Large intestine (tissue), 12 donors: ENCODE measurements at places on chromosomes 3 and 15.

DNA sequence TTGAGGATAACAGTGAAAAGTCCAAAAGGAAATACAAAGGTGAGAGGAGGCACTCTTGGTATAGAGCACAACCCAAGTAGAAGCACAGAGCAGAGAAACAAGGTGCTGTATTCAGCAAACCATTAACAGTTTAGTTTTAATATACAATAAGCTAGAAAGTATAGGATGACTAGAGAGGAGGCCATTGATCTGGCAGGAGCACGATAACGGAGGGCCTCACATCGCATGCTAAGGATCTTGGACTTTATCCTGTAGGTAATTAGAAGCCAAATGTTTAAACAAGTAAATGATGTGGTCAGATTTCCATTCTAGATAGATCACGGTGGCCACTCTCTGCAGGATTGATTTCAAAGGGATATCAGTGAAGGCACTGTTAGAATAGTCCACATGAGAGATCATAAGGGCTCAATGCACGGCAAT is 935.0 kb downstream of the ROBO1 start:
- no peak for DNase-seq
- H3K36me3 ChIP-seq = no peaks in the 10 kb centered on the region
- H3K27ac ChIP-seq = no peak overlapping the region
- H3K4me1 ChIP-seq = no peaks in the 10 kb centered on the region

DNA sequence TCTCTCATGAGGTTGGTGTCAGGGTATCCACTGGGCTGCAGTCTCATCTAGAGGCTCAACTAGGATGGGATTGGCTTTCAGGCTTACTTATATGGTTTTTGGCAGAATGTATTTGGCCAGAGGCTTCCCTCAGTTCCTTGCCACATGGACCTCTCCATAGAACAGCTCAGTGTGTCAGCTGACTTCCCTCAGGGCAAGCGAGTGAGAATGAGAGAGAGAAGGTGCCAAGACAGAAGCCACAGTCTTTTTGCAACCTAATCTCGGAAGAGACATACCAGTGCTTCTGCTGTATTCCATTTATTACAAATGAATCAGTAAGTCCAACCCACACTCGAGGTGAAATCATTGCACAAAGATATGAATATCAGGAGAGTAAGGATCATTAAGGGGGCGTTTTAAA is 129.2 kb downstream of the CCNL1 start:
- no peaks in the 10 kb centered on the region for H3K27me3 ChIP-seq
- no peaks in the 10 kb centered on the region for H3K36me3 ChIP-seq
- H3K4me1 ChIP-seq = no peaks in the 10 kb centered on the region
- H3K4me3 ChIP-seq = no peak overlapping the region
- H3K27ac ChIP-seq = no peak overlapping the region

DNA sequence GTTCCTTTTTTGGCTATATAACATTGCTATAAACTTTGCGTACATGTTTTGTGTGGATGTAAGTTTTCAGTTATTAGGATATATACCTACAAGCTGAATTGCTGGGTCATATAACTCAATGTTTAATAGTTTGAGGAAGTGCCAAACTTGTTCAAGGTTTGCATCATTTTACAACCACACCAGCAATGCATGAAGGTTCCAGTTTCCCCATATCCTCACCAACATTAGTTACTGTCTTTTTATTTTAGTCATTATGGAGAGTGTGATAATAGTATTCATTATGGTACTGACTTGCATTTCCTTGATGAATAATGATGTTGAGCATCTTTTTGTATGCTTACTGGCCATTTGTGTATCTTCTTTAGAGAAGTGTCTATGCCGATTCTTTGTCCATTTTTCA is 112.3 kb downstream of the NR1I2 start:
- DNase-seq = no peak
- H3K4me3 ChIP-seq = no peak overlapping the region
- no peak overlapping the region for H3K27ac ChIP-seq
- H3K27me3 ChIP-seq = no peaks in the 10 kb centered on the region
- H3K36me3 ChIP-seq = peaks cover 4% of the 10 kb centered on the region

DNA sequence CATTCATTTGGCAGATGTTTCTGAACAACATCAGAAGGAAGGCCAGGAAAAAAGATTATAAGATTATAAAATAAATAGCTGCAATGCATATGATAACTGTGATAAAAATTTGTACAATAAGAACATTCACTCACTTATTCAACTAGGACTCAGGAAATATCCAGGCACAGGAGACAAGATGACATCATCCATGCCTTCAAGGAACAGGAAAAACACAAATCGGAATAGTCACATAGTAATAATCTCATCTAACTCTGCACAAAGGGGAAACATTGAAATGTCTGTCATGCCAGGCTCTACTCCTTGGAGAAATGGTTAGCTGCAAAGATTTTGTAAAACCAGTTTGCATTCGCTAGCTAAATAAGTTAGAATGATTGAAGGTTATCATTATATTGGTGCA is 233.5 kb upstream of the AGTR1 start:
- H3K4me3 ChIP-seq = no peak overlapping the region
- H3K27me3 ChIP-seq = no peaks in the 10 kb centered on the region
- H3K36me3 ChIP-seq = no peaks in the 10 kb centered on the region
- no peaks in the 10 kb centered on the region for H3K4me1 ChIP-seq
- no peak overlapping the region for H3K27ac ChIP-seq

DNA sequence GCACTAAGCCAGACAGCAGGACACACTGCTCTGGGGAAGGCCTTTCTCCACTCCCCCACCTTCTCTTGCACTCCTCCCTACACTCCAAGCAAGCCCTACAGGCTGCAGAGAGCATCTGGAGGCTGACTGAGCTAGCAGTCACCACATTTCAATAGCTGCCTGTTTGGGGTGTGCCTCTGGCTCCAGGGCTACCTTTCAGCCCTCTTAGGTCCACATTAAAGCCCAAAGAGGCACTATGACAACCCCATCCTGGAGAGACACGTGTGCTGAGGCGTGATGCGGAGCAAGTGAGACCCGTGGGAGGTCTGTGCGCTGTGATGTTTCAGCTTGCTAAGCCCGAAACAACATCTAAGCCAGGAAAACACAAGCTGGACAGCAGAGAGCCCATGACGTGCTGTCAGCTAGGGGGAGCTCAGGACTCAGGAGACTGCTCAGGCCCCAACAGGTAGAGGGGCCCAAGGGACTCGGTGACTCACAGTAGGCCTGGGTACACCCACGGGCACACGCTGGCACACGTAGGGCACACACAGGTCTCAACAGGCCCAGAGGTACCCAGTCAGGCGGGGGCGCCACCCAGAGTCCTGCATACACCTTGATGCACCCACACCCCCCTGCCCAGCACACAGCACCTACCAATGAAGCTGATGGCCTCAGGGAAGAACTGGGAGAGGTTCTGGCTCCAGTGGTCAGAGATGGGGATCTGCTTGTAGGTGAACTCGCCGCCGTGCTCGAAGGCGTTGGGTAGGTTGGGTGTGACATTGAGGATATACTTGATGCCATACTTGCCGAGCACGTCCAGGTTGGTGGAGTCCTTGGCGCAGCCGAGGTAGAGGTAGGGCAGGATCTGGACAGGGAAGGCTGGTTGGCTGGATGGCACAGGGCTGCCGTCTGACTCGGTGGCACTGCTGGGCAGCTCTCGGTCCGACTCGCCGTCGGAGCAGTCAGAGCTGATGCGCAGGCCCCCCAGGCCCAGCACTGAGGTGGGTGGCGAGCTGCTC is 2.8 kb downstream of the DUSP7 start:
- H3K36me3 ChIP-seq = peaks cover 41% of the 10 kb centered on the region
- H3K4me1 ChIP-seq = peaks cover 17% of the 10 kb centered on the region
- H3K27ac ChIP-seq = peak overlapping the region; percentile 26
